Activated CD8-positive, alpha-beta T cell treated with anti-CD3 and anti-CD28 coated beads, Interleukin-2, amount 10 ng/mL, durations not matched to agents 7 days and 5 days (primary cell): ENCODE measurements at places on chromosomes 11 and 22.

GRCh38 chr11:1223346-1224110 lies 662 bp downstream of the MUC5B start:
- no peak overlapping the region for H3K27ac ChIP-seq
- no peaks in the 10 kb centered on the region for H3K36me3 ChIP-seq

DNA sequence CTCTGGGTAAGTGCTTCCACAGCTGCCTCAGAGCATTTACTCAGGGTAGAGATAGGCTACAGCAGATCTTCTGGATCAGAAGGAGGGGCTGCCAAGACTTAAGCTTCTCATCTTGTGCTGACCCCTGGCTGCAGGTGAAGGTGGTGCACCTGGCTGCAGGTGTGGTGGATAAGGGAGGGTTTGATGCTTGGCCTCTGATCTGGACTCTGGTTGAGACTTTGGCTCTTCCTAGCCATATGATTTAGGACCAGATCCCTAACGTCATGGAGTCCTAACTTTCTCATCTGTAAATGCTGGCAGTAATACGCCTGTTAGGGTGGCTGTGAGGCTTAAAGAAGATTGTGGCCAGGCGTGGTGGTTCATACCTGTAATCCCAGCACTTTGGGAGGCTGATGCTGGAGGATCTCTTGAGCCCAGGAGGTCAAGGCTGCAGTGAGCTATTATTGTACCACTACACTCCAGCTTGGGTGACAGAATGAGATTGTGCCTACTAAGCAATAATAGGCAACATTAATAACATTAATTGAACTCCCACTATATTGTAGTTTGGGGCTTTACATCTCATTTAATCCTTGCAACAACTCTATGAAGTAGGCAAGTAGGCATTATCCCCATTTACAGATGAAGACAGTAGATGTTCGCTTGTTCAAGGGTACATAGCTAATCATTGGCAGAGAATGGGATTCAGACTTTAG lies 10.7 kb downstream of the DTX4 start:
- H3K27me3 ChIP-seq, result peaks cover 5% of the 10 kb centered on the region
- no peak overlapping the region for H3K4me3 ChIP-seq
- no peaks in the 10 kb centered on the region for H3K4me1 ChIP-seq
- no peaks in the 10 kb centered on the region for H3K36me3 ChIP-seq
- no peak overlapping the region for H3K27ac ChIP-seq

GRCh38 chr11:93719310-93719709 lies 22.0 kb downstream of the TAF1D start:
- H3K27ac ChIP-seq, result no peak overlapping the region
- no peak overlapping the region for H3K4me3 ChIP-seq
- peaks cover 74% of the 10 kb centered on the region for H3K36me3 ChIP-seq
- no peaks in the 10 kb centered on the region for H3K27me3 ChIP-seq

DNA sequence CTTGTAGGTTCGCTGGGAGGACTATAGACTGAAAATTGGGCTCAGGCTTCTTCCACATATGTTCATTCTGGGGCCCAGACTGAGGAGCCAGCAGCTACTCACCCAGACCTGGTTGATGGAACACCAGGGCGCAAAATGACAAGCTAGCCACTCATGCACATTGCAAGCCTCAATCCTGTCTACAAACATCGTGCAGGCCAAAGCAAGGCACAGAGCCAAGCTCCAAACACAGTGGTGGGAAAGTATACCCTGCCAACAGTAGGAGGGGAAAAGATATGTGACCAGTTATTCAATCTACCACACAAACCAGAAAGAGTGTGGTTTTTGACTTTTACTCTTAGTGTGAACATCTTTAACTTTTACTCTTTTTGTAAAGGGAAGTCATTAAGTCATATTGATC lies 660.5 kb downstream of the NTM start:
- no peak for DNase-seq
- no peaks in the 10 kb centered on the region for H3K27me3 ChIP-seq
- no peaks in the 10 kb centered on the region for H3K4me1 ChIP-seq
- H3K4me3 ChIP-seq, result no peak overlapping the region

GRCh38 chr22:44133161-44133560 lies 47.6 kb upstream of the PARVG start:
- peaks cover 43% of the 10 kb centered on the region for H3K36me3 ChIP-seq
- no peak overlapping the region for H3K27ac ChIP-seq
- no peak for DNase-seq
- H3K4me3 ChIP-seq, result no peak overlapping the region

DNA sequence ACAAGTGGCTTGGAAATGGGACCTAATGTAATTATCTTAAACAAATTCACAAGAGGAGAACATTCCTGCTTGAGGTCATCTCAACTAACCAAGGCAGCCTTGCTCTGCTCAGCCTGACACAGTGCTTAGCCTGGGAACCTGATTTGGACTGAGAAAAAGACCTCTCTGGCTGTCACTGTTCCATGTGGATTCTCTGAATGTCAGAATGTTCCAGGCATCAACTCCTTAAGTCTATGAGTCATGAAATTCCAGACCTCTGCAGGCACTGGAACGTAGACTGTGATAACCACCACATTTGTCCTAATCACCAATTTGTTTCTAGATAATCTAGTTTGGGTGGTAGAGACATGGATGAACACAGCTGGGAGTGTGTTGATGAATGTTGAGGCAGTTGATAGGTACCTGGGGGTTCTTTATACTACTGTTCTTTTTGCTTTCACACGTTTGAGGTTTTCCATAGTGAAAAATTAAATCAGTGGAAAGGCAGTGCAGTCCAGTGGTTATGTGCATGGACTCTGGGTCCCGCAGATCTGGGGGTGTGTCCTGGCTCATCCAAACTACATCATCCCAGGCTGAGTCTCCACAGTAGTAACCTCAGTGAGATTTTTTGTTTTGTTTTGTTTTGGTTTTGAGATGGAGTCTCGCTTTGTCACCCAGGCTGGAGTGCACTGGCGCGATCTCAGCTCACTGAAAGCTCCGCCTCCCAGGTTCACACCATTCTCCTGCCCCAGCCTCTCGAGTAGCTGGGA lies 269.6 kb downstream of the MN1 start:
- peaks cover 1% of the 10 kb centered on the region for H3K27me3 ChIP-seq
- no peaks in the 10 kb centered on the region for H3K36me3 ChIP-seq
- no peak overlapping the region for H3K4me3 ChIP-seq
- H3K27ac ChIP-seq, result no peak overlapping the region

- no peaks in the 10 kb centered on the region for H3K36me3 ChIP-seq
- H3K27me3 ChIP-seq, result no peaks in the 10 kb centered on the region
- no peak for DNase-seq
- no peak overlapping the region for H3K27ac ChIP-seq
- no peaks in the 10 kb centered on the region for H3K4me1 ChIP-seq
Observed at GRCh38 chr22:27761665-27762064, 39.9 kb downstream of the MN1 start.

DNA sequence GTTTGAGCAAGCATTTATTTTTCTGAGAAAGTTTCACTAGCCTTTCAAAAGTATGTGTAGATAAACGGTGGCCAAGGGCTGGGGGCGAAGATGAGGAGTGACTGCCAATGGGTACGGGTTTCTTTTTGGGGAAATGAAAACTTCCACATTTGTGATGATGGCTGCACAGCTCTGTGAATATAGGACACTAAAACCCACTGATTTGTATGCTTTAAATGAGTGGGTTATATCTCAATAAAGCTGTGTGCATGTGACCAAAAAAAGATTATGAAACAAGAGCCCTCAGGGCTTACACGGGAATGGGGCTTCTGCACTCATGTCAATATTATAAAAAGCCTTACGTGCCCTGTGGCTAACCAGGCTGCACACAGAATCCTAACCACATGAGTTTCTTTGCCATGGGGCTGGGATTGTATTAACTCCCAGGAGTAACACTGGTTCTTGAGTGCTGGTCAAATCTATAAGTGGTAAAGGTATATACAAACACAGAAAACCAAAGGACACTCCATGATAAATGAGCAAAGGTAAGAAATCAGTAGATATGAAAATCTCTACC lies 31.3 kb downstream of the ABCC8 start:
- H3K4me3 ChIP-seq, result no peak overlapping the region
- no peak overlapping the region for H3K27ac ChIP-seq
- DNase-seq, result no peak
- no peaks in the 10 kb centered on the region for H3K36me3 ChIP-seq
- peaks cover 18% of the 10 kb centered on the region for H3K27me3 ChIP-seq

- no peak overlapping the region for H3K27ac ChIP-seq
- peaks cover 20% of the 10 kb centered on the region for H3K27me3 ChIP-seq
- H3K4me1 ChIP-seq, result peaks cover 2% of the 10 kb centered on the region
- no peaks in the 10 kb centered on the region for H3K36me3 ChIP-seq
- no peak overlapping the region for H3K4me3 ChIP-seq
- DNase-seq, result no peak
Observed at GRCh38 chr11:72179049-72179803, 12.7 kb upstream of the FOLR1 start.

GRCh38 chr11:121829159-121829643 lies 286.8 kb downstream of the BLID start:
- no peaks in the 10 kb centered on the region for H3K27me3 ChIP-seq
- no peaks in the 10 kb centered on the region for H3K36me3 ChIP-seq
- no peak overlapping the region for H3K27ac ChIP-seq
- no peak for DNase-seq

- no peak overlapping the region for H3K27ac ChIP-seq
- H3K4me3 ChIP-seq, result no peak overlapping the region
- no peaks in the 10 kb centered on the region for H3K36me3 ChIP-seq
- DNase-seq, result no peak
- no peaks in the 10 kb centered on the region for H3K4me1 ChIP-seq
Observed at GRCh38 chr11:122095681-122096262, 20.2 kb downstream of the BLID start.

DNA sequence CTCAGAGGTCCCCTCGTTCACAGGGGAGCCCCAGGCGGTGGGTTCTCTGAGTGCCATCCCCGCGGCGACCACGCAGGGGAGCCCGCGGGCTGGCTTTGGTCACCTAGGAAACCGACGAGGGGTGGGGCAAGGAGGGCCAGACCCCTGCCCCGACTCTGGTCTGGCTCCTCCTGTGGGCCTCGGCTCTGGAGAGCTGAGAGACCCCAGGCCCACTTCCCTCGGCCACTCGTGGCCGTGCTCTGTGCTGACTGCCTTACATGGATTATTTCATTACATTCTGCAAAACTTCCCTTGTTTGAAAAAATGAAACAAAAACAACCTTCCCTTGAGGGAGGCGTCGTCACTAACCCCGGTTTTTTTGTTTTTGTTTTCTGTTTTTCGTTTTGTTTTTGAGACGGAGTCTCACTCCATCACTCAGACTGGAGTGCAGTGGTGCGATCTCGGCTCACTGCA lies 15.1 kb upstream of the CYTH4 start:
- H3K27me3 ChIP-seq, result peaks cover 12% of the 10 kb centered on the region
- H3K27ac ChIP-seq, result peak overlapping the region; percentile 86
- H3K36me3 ChIP-seq, result peaks cover 6% of the 10 kb centered on the region
- H3K4me3 ChIP-seq, result peak overlapping the region; percentile 76
- peaks cover 37% of the 10 kb centered on the region for H3K4me1 ChIP-seq

DNA sequence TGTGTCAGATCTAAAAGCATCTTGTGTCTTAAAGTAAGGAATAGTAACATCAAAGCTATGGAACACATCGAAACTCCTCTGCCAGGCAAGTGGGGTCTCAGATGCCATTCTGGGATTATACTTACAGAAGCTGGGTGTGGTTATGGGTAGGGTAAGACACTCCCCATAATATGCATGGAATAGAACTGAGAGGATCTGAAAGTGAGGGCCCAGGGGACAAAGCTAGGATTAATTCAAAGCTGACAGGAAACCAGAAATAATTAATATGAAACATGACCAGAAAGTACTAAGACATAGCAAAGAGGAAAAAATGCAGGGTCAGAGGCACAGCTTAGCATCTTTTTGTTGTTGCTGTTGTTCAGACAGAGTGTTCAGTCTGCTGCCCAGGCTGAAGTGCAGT lies 40.2 kb upstream of the EED start:
- no peaks in the 10 kb centered on the region for H3K27me3 ChIP-seq
- H3K27ac ChIP-seq, result no peak overlapping the region
- H3K4me1 ChIP-seq, result no peaks in the 10 kb centered on the region
- no peaks in the 10 kb centered on the region for H3K36me3 ChIP-seq

- no peak overlapping the region for H3K27ac ChIP-seq
- H3K27me3 ChIP-seq, result no peaks in the 10 kb centered on the region
- no peaks in the 10 kb centered on the region for H3K4me1 ChIP-seq
- no peaks in the 10 kb centered on the region for H3K36me3 ChIP-seq
- DNase-seq, result no peak
Observed at GRCh38 chr11:132064987-132065620, 694.7 kb downstream of the NTM start.

- no peak overlapping the region for H3K4me3 ChIP-seq
- no peaks in the 10 kb centered on the region for H3K4me1 ChIP-seq
- no peak for DNase-seq
- no peak overlapping the region for H3K27ac ChIP-seq
- H3K36me3 ChIP-seq, result no peaks in the 10 kb centered on the region
Observed at GRCh38 chr11:36238881-36239280, 50.3 kb downstream of the COMMD9 start.

DNA sequence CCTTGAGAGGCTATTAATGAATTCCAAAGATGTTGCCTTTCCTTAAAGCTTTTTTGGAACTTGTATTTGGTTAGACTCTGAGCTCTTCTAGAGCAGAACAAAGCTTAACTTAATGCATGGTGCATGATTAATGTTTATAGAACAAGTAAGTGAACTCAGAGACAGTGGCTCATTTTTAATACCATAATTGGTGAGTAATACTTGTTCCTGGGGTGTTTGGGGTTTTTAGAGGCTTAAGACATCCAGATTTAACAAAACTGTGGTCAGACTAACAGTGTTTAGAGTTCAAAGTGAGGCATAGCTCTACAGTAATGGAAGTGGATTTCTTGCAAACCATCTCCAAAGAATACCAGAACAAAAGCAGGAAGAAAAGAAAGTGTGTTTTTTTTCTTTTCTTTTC lies 73.7 kb upstream of the CTSC start:
- H3K27me3 ChIP-seq, result no peaks in the 10 kb centered on the region
- peaks cover 26% of the 10 kb centered on the region for H3K36me3 ChIP-seq
- DNase-seq, result no peak
- peaks cover 58% of the 10 kb centered on the region for H3K4me1 ChIP-seq
- H3K4me3 ChIP-seq, result no peak overlapping the region
- H3K27ac ChIP-seq, result no peak overlapping the region

DNA sequence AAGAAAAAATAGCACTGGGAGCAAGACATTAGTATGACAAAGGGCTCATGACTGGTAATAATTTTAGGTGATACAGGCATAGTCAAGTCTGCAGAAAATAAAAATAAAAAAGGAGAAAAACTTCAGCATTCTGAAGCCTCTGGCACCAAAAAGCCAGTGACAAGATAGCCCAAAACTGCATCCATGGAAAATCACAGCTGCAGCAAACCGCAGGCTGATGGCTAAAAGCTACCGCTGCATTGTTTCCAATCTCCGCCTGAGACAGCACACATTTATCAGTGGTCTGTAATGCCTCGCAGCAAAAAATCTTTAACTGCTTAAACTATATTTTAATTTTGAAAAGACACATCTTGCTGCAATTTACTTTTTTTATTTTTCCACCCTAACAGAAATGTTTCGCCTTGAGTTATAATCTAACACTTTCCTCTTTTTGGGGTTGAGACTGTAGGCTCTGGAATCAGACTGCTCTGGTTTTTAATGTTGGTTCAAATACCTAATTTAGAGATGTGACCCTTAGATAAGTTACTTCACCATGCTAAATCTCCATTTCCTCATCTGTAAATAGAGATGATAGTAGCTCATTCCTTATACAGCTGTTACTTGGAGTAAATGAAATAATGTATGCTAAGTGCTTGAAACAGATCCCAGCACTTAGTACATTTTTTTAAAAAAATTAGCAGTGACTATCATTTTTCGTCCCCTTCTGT lies 42.0 kb upstream of the FIBIN start:
- no peaks in the 10 kb centered on the region for H3K27me3 ChIP-seq
- no peaks in the 10 kb centered on the region for H3K4me1 ChIP-seq
- no peak overlapping the region for H3K27ac ChIP-seq
- no peaks in the 10 kb centered on the region for H3K36me3 ChIP-seq
